MG63 (cell line): ENCODE measurements at places on chromosomes 3 and 15. TPM values are rescaled to one million over a fixed set of nuclear protein-coding genes. Genes with fewer than 3 reads are reported as not detected.

The CMTM6 gene
- total RNA-seq: 30.5 and 39.3 TPM in 2 replicates

DNA sequence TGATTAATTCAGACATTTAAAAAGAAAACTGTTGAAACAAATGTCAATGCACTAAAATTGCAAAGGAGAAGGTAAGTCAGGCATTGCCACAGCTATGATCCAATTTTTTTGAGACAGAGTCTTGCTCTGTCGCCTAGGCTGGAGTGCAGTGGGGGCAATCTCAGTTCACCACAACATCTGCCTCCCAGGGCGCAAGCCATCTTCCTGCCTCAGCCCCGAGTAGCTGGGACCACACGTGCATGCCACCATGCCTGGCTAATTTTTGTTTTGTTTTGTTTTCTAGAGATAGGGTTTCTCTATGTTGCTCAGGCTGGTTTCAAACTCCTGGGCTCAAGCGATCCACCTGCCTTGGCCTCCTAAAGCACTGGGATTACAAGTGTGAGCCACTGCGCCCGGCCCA is 117.6 kb downstream of the FMN1 start:
- DNase-seq: no peak

DNA sequence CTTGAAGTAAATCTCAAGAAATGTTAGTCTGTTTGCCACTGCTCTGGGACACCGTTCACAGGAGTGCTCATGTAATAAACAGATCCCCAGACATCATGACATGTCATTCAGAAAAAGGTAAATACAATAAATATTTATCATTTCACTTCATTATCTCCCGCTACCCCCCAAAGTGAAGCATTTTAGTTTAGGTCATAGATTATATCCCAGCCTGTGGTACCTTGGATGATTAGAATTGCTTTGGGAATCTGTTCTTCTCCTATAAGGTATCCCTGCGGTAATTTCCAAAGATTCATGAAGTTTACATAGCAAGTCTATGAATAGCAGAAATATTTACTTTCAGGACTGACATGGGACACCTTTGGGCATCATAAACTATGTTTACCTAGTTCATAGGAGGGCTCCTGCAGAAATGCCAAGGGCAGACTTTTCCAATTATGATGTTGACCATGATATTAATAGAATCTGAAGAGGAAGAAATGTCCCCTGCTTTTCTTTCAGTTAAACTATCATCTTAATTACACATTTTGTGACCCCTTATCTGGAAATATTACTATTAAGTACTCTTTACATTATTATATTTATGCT is 268.0 kb downstream of the NAALADL2 start:
- DNase-seq: no peak

DNA sequence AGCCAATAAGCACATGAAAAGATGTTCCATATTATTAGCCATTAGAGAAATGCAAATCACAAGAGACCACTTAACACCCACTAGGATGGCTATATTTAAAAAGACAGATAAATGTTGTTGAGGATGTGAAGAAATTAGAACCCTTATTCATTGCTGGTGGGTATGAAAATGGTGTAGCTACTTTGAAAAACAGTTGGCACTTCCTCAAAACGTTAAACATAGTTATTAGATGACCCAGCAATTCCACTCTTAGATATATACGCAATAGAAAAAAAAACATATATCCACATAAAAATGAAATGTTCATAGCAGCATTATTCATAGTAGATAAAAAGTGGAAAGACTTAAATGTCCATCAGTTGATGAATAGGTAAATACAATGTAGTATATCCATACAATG is 47.1 kb upstream of the TERB2 start:
- DNase-seq: no peak

GRCh38 chr15:58981808-58982475 is 5.5 kb upstream of the RNF111 start:
- DNase-seq: no peak
